ENCODE measurements at places on chromosomes 2 and 18.
A peak's percentile ranks its signal among the peaks of the same experiment; 100 is the strongest.

DNA sequence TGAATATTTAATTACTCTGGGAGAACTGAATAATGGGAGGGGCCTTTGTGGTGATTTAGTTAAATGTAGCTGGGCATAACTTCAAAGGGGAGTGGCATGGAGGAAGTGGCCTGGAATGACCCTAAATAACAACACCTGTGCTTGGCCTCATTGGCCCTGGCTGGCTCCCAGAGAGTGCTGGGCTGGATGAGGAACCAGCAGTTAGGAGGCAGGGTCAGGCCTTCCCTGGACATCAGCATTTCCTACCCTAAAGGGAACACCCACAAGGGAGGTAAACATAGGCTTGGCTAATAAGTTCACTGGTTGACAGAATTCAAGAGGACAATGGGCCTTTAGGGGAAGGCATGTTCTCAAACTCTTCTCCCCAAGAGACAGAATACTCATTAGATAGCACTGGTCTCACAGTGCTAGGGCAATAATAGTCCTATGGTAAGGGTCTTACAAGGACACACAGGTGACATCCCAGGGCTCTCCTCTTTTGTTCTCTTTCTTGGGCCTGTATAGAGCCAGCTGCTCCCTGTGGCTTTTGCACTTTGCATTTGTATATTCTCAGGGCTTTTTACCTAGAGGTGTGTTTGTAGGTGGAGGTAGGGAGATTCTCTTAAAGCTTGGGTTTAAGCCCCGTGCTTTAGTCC, 106.8 kb downstream of the ZNF519 start:
- DNase-seq: no peak

- DNase-seq: no peak
These were observed 35.8 kb upstream of the AFF3 start for GRCh38 chr2:100178085-100178788.

DNA sequence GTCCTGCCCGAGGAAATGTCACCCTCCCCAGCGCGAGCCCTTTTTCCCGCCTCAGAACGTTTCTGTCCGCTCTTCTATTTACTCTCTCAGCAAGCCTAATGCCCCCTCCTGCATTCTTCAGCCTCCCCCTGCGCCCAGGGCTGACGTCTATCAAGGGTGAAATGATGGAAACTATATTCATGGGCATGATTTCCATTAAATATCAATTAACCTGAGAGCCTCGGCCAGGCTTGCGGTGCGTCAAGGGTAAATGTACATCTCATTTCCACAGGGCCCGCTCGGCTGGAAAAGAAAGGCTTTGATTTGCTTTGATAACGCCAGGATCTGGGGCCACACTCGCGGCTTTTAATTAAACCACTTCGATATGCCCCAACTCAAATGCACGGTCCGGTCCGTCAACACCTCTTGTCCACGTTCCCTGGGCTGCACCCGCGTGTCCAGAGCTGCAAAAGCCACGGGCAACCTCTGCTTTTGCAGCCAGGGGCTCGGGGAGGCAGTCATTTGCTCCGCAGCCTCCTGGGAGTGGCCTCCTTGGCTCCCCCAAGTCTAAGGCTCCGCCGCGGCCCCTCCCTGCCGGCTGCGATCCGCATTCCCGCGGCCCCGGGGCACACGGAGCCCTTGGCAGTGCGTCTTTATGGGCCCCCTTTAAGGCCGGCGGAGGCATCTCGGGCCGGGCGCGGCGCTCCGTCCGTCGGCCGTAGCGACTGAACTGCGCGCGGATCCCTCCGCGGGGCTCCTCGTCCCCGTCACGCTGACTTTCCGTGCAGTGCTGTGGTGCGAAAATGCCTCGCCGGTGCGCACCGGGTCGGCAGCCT, at the start of gene HOXD8:
HOXD8 (plus strand) TSS at position 724 of the 815 bp plus-strand sequence. CDS start 662 bp downstream, outside the sequence.
- DNase-seq: no peak

- DNase-seq: no peak
These were observed 23.4 kb upstream of the OTX1 start for GRCh38 chr2:63027220-63027619.

- no peak for DNase-seq
These were observed 746.3 kb downstream of the MBD2 start for GRCh38 chr18:53478155-53478554.

DNA sequence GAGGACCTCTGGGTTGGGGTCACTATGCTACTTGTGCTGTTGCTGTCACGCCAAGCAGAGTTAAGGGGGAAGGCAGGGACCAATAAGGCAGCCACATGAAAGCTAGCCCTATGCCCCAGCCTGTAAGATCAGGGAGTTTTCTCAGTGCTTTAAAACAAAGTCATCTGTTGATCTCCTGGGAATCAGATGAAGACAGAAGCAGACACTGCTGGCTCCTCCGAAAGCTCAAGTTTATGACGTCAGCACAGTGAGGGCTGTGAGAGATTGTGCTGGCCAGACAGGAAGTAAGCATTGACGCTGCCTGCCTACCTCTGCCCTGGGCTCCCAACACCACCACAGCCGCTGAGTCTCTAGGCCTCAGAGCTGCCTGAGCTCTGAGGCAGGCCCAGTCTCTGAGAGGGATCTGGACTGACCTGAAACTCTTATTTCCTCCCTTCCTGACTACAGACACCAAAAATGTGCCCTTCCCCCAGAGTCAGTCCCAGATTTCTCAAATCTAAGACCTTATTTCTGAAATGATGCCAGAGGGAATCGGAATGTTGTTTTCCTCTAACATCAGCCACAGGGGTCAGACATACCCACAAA, 118.1 kb upstream of the EPAS1 start:
- peak; percentile 14 for DNase-seq

GRCh38 chr2:207318181-207318628, 152.5 kb upstream of the KLF7 start:
- no peak for DNase-seq

DNA sequence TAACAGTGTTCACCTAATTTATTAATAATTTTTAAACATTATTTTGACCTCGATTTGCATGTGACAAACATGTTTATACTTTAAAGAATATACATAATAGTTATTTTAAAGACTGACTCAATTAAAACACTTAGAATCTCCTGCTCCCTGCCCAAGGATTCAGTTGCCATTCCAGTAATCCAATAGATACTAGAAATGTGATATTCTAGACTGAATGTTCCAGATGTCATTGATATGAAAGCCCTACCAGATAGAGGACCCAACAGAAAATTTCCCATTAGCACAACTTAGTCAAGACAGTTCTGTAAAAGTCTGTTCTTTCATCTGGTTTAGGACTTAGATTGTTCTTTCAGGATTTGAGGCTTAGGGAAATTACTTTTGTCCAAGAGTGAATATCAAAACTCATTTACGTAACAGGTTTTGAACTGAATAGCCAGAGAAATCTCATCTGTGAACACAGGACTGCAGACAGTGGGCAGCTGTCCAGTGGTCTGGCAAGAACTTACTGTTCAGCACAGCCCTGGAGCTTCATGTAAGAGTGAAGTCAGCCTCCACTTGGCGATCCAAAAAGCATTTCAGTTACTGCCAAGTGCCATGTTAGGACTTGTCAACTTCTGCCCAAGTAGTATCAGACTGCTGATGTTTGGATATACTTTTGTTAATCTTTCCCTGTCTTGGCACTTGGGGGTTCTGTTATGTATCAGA, 77.5 kb downstream of the OSBPL6 start:
- DNase-seq: no peak

DNA sequence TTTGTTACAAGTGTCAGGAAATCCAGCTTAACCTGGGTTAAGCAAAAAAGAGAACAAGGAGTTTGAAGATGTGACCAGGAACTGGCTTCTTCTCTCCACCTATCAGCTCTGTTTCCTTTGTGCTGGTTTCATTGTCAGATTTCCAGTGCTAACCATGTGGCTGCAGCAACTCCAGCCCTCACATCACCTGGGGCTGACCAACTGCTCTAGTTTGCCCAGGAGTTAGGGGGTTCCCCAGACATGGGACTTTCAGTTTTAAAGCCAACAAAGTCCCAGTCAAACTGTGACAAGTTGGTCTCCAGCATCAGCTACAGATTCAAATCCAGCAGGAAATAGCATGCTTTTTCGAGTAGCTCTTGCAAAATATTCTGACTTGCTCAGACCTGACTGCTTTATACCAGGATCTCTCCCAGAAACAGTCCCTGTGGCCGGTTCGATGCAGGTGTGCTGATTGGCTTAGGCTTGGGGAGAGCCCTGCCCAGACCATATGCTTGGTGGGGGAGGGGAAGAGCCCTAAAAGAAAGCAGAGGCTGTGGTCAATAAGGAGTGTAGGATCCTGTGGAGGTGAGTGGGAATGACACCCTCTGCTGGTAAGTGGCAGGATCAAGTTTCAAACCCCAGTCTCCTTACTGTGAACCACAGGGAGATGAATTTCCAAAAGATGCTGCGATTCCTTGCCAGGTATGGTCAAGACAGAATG, 49.5 kb downstream of the KCNE4 start:
- DNase-seq: no peak

DNA sequence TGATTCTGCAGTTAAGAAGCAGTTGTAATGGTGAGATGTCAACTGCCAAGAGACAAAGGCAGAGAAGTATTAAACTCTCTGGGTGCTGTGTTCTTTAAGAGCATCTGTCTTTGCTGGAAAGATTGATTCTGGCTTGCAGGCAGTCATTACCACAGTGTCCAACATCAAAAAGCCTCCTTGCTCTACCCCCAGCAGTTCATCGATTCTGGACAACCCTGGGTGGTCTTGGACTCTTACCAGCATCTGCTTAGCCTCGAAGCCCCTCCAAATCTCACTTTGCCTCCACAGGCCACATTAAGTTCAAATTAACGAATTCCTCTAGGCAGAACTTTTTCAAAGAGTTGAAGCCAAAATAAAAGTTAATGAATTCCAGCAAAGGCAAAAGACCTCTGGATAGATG, 1061.4 kb downstream of the TSN start:
- no peak for DNase-seq

DNA sequence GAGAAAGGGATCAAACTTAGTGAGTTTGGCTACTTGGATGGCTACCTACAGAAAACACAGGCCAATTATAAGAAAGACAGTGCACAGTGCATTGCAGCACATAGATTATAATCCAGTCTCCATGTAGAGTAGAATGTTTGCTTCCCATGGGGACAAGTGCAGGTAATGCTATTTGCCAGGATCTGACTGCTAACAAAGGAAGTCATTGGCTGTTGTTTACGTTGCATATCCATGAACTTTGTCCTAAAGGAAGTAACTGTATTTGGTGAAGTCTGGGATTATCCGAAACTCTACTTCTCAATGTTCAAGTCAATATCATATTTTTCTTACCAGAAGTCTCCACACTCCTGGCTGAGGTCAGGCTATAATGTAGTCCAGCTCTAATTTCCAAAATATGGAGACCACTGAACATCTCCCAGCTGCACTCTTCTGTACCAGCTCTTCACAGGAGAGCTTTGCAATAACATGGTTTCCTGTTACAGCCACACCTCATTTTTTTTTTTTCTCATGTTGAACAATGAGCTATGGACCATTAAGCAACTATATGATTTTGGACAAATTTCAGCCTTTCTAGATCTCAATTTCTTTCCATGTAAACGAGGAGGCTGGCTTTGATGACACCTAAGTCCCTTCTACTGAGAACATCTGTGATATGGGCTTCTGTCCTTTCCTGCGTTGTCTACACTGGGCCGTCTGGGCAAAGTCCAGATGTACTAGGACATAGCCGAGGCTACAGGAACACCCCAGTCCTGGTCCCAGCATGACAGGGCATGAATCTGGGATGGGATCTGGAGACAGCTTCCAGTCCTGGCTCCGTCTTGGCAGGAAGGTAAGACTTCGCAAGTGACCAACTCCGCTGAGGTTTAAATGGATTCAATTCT, 154.8 kb downstream of the LAMA1 start:
- DNase-seq: no peak

GRCh38 chr2:74876081-74876886, 42.4 kb downstream of the HK2 start:
- peak; percentile 18 for DNase-seq

- no peak for DNase-seq
These were observed 7.5 kb downstream of the COPS8 start for GRCh38 chr2:237092920-237093781.

DNA sequence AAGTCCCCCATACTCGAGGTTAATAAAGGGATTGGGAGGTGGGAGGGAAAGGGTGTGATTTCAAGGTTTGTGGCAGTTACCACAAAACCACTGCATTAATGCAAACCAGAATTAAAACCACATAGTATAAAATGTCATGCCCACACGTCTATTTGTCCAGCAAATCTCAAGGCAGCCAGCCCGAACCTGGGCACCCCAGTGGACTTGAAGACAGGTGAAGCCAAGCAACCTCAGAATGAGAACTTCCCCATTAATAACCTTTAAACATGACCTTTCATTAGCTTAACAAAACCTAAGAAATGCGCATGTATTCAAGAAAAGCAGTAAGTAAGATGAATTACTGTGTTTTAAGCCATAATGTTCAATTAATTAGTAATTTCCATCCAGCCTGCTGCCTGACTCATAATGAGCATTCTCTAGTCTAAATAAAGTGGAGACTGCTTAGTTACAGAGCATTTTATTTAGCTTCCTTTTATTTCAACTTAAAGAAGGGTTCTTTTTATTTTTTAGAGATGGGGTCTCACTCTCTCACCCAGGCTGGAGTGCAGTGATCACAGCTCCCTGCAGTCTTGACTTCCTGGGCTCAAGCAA, 229.6 kb downstream of the FAM210A start:
- no peak for DNase-seq

DNA sequence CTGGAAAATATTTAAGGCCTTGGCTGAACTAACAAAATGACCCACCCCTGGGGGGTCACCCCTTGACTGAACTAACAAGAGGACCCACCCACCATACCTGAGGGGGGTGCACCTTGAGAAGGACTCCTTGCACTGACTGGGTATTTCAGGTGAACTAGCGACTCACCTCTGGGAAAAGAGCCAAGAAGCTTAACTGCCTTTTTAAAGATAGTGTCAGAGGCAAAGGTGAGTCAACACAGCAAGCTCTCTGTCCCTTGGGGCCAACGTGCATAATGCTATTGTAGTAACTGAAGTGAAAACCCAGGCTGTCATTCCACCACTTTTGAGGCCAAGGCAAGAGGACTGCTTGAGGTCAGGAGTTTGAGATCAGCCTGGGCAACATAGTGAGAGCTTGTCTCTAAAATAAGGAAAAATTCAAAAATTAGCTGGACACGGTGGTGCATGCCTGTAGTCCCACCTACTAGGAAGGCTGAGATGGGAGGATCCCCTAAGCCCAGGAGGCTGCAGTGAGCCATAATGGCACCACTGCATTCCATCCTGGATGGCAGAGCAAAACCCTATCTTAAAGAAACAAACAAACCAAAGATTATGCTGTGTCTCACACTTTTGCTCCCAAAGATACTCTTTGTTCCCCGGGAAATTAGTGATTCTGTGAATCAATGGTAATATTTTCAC, 36.4 kb upstream of the ZCCHC2 start:
- no peak for DNase-seq

- no peak for DNase-seq
These were observed 1.1 kb downstream of the SPAG16 start for GRCh38 chr2:213285404-213285803.

DNA sequence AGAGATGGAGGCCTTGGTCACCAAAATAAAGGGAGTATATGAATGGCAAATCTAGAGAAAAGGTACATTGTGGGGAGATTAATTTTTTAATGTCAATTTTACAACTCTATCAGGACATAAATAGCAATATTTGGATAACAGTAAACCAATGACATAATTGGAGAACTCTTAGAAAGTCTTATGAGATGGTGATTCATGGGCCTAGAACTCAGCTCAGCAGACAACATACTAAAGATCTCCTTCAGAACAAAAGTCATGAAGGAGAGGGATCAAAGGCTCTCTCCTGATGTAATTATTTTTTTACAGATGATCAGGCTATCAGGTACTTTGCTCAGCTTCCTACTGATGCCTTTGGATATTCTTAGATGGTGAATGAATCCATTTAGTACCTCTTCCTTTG, 90.0 kb downstream of the CRACDL start:
- no peak for DNase-seq
